PC-3 (cell line): ENCODE measurements at places on chromosomes 11 and 22. TPM values are rescaled to one million over a fixed set of nuclear protein-coding genes. Genes with fewer than 3 reads are reported as not detected.

The FAU gene
- 1,119 and 1,157 TPM in 2 replicates for total RNA-seq

The KCNQ1 gene
- total RNA-seq = 0.40 and 3.0 TPM in 2 replicates

The DDIAS gene
- total RNA-seq = 24.9 and 25.4 TPM in 2 replicates

The MS4A15 gene
- total RNA-seq = not detected in 2 replicates

The NAV2 gene
- 10.4 and 14.9 TPM in 2 replicates for total RNA-seq

The MFNG gene
- total RNA-seq = 1.7 and 2.4 TPM in 2 replicates

The APOL4 gene
- total RNA-seq = 0.04 TPM in 1 of 2 replicates, not detected in the other

DNA sequence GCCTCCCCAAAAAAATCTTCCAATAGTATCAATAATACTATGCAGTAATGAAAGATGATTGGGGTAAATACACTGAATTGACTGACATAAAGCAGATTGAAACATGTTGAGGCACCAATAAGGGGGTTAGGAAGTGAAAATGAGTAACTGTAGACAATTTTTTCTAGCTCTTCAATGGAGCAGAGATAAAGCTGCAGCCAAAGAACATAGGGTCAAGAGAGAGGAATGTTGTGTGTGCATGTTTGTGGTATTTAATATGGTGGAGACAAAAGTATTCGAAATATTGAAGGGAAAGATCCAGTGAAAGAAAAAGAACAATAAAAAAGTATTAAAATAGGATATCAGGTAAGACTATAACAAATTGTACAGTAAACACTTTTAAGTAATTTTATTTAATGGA is 450.0 kb upstream of the CCDC179 start:
- H3K36me3 ChIP-seq = no peaks in the 10 kb centered on the region
- no peak overlapping the region for H3K27ac ChIP-seq
- no peak overlapping the region for H3K4me3 ChIP-seq
- H3K4me1 ChIP-seq = peaks cover 30% of the 10 kb centered on the region
- no peaks in the 10 kb centered on the region for H3K27me3 ChIP-seq

- no peaks in the 10 kb centered on the region for H3K27me3 ChIP-seq
- no peaks in the 10 kb centered on the region for H3K4me1 ChIP-seq
- H3K27ac ChIP-seq = no peak overlapping the region
- H3K36me3 ChIP-seq = peaks cover 58% of the 10 kb centered on the region
- H3K4me3 ChIP-seq = no peak overlapping the region
Measured at GRCh38 chr11:126194121-126194543, 17.3 kb downstream of the RPUSD4 start.

- H3K27ac ChIP-seq = peak overlapping the region; percentile 73
- no peaks in the 10 kb centered on the region for H3K36me3 ChIP-seq
- DNase-seq = peak; percentile 63
- peaks cover 32% of the 10 kb centered on the region for H3K4me1 ChIP-seq
- H3K4me3 ChIP-seq = no peak overlapping the region
Measured at GRCh38 chr11:96162816-96163499, 180.0 kb downstream of the MAML2 start.

- no peaks in the 10 kb centered on the region for H3K27me3 ChIP-seq
- DNase-seq = no peak
- H3K36me3 ChIP-seq = no peaks in the 10 kb centered on the region
Measured at GRCh38 chr22:24982301-24983056, 30.0 kb downstream of the KIAA1671 start.

DNA sequence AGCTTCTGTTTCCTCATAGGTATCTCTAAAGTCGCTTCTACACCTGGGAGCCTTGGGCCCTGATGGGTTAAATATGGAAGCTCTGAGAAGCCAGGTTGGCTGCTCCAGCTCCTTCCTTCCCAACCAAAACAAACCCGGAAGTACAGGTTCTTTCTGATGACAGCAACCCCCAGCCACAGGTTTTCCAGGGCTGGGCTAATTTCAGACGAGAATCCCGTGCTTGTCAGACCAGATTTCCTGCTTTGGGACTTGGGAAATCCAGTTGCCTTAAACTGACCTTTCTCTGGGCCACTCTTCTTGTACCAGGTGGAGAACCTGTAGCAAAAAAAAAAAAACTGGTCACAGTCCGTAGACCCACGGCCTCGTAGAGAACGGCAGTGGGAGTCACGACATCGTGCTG is 51.9 kb downstream of the RBX1 start:
- H3K27me3 ChIP-seq = no peaks in the 10 kb centered on the region
- peak overlapping the region; percentile 37 for H3K27ac ChIP-seq
- H3K4me1 ChIP-seq = peaks cover 22% of the 10 kb centered on the region
- no peak overlapping the region for H3K4me3 ChIP-seq

GRCh38 chr22:42635531-42635930 is 4.9 kb downstream of the ATP5MGL start:
- no peak overlapping the region for H3K4me3 ChIP-seq
- DNase-seq = peak; percentile 76
- H3K4me1 ChIP-seq = peaks cover 11% of the 10 kb centered on the region
- H3K27ac ChIP-seq = peak overlapping the region; percentile 62
- no peaks in the 10 kb centered on the region for H3K27me3 ChIP-seq
- H3K36me3 ChIP-seq = no peaks in the 10 kb centered on the region

- no peaks in the 10 kb centered on the region for H3K27me3 ChIP-seq
- no peaks in the 10 kb centered on the region; the same call in 1 of the 2 replicates for H3K4me1 ChIP-seq
- peaks cover 12% of the 10 kb centered on the region; the same call in 1 of the 2 replicates for H3K36me3 ChIP-seq
- H3K4me3 ChIP-seq = no peak overlapping the region
- DNase-seq = no peak
Measured at GRCh38 chr11:76978239-76978638, 56.0 kb upstream of the B3GNT6 start.

GRCh38 chr11:114799476-114799875 is 121.1 kb downstream of the NXPE2 start:
- no peaks in the 10 kb centered on the region for H3K4me1 ChIP-seq
- H3K4me3 ChIP-seq = no peak overlapping the region
- no peak for DNase-seq
- no peak overlapping the region for H3K27ac ChIP-seq

DNA sequence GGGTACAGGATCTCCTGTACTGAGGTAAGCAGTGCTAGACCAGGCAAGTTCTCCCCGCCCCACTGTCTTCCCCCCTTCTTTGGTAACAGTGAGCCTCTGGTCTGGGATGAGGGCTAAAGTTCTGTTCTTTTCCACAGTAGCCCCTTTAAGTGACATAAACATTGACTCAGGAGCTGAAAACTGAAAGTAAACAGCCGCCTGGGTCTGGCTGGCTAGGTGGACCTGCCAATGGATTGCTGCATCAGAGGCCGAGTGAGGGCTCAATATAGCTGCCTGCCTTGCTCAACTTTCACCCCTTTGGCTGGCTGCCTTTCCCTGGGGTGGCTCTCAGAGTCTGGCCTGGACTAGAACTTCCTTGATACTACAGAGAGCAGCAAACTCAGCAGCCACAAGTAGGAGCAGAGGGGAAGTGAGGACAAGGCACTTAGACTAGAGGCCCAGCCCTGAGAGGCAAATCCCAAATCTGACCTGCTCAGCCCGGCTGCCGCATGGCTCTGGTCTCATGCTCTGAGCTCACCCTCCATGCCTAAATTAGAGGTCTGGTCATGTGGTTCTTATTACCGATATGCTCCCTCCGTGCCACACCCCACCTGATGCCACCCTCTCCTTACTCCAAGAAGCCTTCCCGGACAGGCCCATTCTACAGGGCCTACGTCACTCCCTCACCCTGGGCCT is 9.6 kb upstream of the UCP3 start:
- peaks cover 7% of the 10 kb centered on the region; the same call in 1 of the 2 replicates for H3K36me3 ChIP-seq
- no peak overlapping the region for H3K4me3 ChIP-seq
- H3K4me1 ChIP-seq = peaks cover 16% of the 10 kb centered on the region
- DNase-seq = peak; percentile 88

DNA sequence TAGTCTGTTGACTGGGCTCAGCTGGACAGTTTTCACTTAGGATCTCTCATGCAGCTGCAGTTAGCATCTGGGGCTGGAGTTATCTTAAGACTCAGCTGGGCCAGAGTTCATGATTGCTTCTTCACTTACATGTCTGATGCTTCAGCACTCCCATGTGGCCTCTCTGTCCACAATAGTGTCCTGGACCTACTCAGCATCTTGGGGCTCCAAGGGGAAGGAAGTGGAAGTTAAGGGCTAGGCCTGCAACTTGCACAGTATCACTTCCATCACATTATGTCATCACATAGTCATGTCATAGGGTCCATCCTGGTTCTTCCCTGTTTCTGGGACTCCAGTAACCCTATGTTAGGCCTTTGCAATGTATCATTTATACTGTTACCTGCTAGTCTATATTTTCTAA is 115.9 kb downstream of the C11orf65 start:
- no peak overlapping the region for H3K27ac ChIP-seq
- no peaks in the 10 kb centered on the region for H3K4me1 ChIP-seq
- no peak for DNase-seq
- no peak overlapping the region for H3K4me3 ChIP-seq
- H3K27me3 ChIP-seq = no peaks in the 10 kb centered on the region

GRCh38 chr11:119415966-119416365 is 7.0 kb downstream of the THY1 start:
- no peak for DNase-seq
- H3K4me3 ChIP-seq = no peak overlapping the region
- no peak overlapping the region for H3K27ac ChIP-seq
- no peaks in the 10 kb centered on the region for H3K36me3 ChIP-seq
- H3K4me1 ChIP-seq = peaks cover 19% of the 10 kb centered on the region
- no peaks in the 10 kb centered on the region for H3K27me3 ChIP-seq
